Transverse colon (tissue), 4 donors: ENCODE measurements at places on chromosomes 2 and 18. TPM values are rescaled to one million over a fixed set of nuclear protein-coding genes. Genes with fewer than 3 reads are reported as not detected.

DNA sequence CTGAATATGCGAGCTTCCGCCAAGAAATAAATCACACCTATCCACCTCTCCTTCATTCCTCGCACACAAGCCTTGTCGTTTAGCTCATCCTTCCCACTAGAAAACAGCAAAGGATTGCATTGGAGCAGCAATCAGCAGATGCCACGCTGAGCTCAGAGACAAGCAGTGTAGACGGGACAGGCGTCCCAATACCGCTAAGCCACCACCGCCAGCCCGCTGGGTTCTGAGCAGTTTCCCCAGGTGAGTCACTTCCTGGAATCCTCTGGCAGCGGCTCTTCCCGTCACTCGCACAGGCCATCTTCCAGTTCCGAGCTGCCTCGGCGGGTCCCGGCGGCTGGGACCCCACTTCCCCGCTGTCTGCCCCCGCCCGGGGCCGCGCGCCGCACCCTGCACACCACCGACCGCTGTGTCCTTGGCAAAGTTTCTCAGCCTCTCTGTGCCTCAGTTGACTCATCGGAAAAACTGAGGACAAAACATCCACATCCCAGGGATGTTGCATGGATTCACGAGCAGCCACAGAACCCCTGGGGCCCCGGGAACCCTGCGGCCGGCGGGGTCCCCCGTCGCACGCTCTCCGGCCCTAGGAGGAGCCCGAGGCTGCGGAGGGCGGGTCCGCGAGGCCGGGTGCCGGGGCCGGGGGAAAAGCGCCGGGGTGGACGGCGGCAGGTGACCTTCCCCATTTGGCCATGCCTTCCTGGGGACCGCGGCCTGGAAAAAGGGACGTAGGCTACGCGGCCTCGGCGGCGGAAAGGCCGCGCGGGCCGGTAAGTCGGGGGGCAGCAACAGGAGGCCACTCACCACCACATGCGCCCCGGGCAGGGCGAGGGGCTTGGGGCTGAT lies 573 bp downstream of the KDSR start:
- peak; percentile 77 for DNase-seq

DNA sequence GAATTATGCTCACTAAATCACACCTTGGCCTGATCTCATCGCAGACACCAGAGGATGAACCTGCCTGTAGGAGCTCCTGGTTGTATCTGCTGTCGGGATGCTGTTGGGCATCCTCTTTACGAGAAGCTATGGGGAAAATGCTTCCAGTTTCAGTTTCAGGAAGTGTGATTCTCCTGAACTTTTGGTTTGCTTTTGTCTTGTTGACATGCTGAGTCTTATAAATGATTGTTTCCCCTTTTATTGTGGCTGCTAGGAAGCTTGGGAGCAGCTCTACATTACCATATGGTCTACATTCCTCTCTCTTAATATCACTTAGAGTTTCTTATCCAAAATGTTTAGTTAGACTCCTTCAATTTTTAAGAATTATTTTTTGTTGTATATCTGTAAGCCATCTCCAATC lies 227.5 kb downstream of the MTX2 start:
- DNase-seq: no peak

Gene IL1A
- total RNA-seq: not detected

Gene GPR155
- total RNA-seq: 4.4 TPM

- no peak for DNase-seq
Measured at GRCh38 chr2:102057502-102058292, 65.9 kb downstream of the IL1R2 start.

DNA sequence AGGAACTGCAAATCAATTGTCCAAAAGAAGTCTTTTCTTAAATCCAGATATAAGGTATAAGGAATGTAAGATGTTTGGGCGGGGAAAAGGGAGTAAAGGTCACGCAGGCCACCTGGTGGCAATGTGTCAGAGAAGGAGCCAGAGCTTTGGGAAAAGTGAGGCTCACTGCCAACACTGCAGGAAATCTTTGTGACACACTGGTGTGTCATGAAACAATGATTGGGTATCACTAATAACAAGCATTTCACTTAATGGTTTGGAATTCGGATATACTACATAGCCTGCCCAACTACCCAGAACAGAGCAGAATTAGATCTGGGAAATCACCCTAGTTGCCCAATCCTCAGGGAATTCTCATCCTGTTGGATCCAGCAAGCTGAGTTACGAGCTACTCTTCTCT lies 61.0 kb downstream of the RBMS1 start:
- peak; percentile 14 for DNase-seq

GRCh38 chr2:188850786-188851185 lies 123.4 kb upstream of the COL3A1 start:
- no peak for DNase-seq

DNA sequence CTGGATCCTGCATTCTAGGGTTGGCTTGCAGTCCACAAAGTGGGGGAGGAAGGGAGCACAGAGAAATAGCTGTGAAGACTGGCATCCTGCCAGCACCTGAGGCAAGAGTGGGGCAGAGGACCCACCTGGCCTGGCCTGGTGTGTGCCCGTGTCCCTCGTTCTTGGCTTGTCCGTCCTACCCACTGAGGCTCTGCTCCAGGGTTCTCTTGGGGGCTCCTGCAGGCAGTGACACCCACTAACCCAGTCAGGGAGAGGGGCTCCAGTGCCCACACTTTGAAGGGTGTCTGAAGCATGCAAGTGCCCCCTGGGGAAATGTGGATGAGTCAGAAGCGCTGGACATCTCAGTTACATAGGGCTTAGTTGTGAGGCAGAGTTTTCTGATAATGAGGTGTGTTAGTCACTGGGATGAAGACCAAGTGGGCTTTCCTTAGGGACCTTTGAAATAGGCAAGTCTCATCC lies 79.4 kb downstream of the SLC4A3 start:
- DNase-seq: no peak

Gene BUB1
- 15.1 TPM for total RNA-seq
